H9 (cell line): ENCODE measurements at places on chromosomes 12 and 14. TPM values are rescaled to one million over a fixed set of nuclear protein-coding genes. Genes with fewer than 3 reads are reported as not detected.

The PTGER2 gene
- 0.68 and 1.0 TPM in 2 replicates for total RNA-seq

The PRKAG1 gene
- total RNA-seq: 34.8 and 36.7 TPM in 2 replicates

The CLEC14A gene
- not detected in 2 replicates for total RNA-seq

The TMEM63C gene
- total RNA-seq: 1.7 and 2.2 TPM in 2 replicates

The ATL1 gene
- total RNA-seq: 3.0 and 3.2 TPM in 2 replicates

The LPAR5 gene
- total RNA-seq: 0.22 TPM in 2 replicates

The OR6C74 gene
- total RNA-seq: not detected in 2 replicates

- H3K27ac ChIP-seq: no peak overlapping the region
- H3K36me3 ChIP-seq: no peaks in the 10 kb centered on the region; the same call in 1 of the 3 replicates
- no peaks in the 10 kb centered on the region for H3K27me3 ChIP-seq
- H3K4me1 ChIP-seq: no peaks in the 10 kb centered on the region
- DNase-seq: no peak
- H3K4me3 ChIP-seq: no peak overlapping the region
These were observed 10.5 kb upstream of the NR2C1 start for GRCh38 chr12:95083938-95084337.

DNA sequence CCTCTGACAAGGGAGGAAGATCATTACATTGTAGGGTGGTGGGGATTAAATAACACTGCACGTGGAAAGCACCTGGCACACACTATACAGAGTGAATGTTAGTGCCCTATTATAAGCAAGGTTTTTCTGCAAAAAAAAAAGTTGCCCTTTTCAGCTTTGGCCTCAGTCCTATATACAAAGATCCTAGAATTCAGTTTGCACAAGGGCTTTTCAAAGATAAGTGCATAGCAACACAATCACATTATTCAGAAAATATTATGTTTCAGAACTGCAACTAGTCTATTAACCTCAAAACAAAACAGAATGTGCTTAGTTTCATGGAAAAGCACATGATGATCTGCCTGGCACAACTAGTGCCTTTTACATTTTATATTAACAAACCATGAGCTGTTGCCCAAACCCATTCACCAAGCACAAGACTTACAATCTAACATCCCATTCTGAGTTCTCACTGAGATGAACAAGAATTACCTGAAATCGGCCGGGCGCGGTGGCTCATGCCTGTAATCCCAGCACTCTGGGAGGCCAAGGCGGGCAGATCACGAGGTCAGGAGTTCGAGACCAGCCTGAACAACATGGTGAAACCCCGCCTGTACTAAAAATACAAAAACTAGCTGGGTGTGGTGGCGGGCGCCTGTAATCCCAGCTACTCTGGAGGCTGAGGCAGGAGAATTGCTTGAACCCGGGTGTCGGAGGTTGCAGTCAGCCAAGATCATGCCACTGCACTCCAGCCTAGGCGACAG lies 1.8 kb downstream of the TM7SF3 start:
- peak overlapping the region; percentile 93 for H3K4me3 ChIP-seq
- H3K27ac ChIP-seq: no peak overlapping the region
- H3K4me1 ChIP-seq: peaks cover 2% of the 10 kb centered on the region; the same call in 1 of the 2 replicates

DNA sequence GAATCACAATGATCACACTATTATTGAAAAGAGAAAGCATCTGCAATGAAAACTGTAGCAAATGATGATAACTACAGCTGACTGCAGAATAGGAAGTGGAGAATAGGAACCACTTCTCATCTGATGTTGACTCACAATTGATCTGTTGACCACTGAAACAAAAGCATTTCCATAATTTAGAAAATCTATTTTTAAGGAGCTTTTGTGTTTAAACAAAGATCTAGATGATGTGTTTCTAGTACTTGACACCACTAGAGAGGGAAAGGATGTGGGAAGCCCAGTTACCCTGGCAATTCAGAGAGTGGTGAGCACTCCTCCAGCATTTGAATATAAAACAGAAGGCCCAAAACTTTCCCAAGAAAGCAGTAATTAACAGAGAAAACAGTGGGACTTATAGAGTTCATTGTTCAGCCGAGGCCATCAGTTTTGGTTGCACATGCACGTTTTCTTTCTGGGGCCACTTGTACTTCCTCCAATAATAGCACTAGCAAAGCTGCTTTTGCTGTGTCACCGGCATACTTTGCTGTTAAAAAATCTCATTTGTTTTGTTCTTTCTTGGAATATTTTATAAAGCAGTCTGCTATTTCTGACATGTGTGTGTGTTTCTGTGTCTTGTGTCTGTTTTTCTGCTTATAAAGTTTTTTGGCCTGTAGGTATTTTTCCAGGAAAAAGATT lies 76.1 kb upstream of the HECTD1 start:
- H3K27me3 ChIP-seq: no peaks in the 10 kb centered on the region
- DNase-seq: no peak
- H3K36me3 ChIP-seq: peaks cover 10% of the 10 kb centered on the region; the same call in 2 of the 3 replicates
- no peak overlapping the region for H3K4me3 ChIP-seq
- H3K4me1 ChIP-seq: no peaks in the 10 kb centered on the region
- no peak overlapping the region for H3K27ac ChIP-seq

GRCh38 chr12:42571327-42572009 lies 18.1 kb downstream of the PRICKLE1 start:
- no peaks in the 10 kb centered on the region for H3K27me3 ChIP-seq
- peaks cover 2% of the 10 kb centered on the region; the same call in 1 of the 2 replicates for H3K4me1 ChIP-seq
- no peak overlapping the region for H3K27ac ChIP-seq
- H3K4me3 ChIP-seq: no peak overlapping the region
- DNase-seq: no peak

- DNase-seq: no peak
- H3K27ac ChIP-seq: no peak overlapping the region
- peaks cover 42% of the 10 kb centered on the region for H3K36me3 ChIP-seq
- H3K27me3 ChIP-seq: no peaks in the 10 kb centered on the region
- no peaks in the 10 kb centered on the region for H3K4me1 ChIP-seq
- no peak overlapping the region for H3K4me3 ChIP-seq
These were observed 32.6 kb downstream of the COCH start for GRCh38 chr14:30906752-30907658.

DNA sequence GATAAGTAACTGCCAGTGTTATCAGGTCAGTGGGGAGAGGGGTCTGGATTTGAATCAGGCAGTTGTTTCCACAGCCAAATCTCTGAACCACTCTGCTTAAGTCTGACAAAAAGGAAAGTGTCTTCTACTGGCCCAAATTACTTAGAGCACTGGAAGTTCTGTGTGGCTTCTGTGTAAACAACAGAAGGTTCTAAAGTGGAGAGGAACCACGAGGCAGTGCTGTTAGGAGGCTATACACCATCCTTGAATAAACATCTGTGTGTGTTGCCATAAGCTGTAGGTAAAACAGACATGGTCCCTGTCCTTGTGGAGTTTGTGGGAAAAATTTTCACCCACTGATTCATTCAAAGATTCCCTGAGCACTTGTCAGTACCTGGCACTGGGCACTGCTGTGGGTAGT lies 50.0 kb downstream of the GALNT4 start:
- H3K4me1 ChIP-seq: no peaks in the 10 kb centered on the region
- no peak overlapping the region for H3K27ac ChIP-seq
- H3K27me3 ChIP-seq: no peaks in the 10 kb centered on the region
- no peak for DNase-seq

DNA sequence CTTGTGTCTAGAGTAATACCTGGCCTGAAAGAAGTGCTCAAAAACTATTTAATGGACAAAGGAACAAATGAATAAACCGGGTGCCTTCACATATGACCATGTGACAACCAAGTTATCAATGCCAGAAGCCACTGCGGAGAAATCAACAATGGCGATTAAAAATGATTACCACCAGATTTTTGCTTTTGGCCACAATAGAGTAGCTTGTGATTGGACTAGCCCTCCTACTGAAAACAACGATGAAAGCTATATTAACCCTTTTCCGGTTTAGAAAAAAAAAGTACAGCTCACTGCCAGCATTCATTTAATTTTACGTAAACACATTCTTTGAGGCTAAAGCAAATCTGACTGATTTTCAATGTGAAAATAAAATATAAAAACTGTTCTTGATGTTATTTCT lies 41.6 kb upstream of the TTC7B start:
- H3K4me1 ChIP-seq: no peaks in the 10 kb centered on the region
- no peak overlapping the region for H3K4me3 ChIP-seq
- H3K27ac ChIP-seq: no peak overlapping the region
- H3K36me3 ChIP-seq: no peaks in the 10 kb centered on the region
- DNase-seq: no peak

DNA sequence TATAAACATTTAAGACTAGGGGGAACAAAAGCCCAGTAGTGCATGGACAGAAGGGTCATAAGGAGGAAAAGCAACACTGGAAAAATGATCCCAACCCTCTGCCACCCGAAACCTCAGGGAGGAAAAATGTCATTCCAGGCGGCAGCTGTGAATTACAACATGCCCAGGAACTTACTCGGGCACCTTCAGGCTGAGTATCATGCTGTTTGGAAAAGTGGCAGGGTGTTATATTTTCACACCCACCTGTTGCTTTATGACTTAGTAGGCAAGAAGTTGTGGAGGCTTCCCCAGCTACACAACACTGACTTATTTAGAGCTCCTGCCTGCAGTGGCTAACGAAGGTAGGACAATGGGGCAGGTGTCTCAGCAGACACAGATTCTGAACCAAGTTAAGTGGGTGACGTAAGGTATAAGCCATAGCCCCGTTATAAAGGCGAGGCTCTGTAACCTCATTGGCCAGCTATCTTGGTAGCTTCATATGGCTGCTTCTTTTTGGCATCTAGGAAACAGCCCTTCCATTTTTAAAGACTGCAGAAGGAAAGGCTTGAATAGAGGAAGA lies 96.1 kb upstream of the IFNG-AS1 start:
- H3K27ac ChIP-seq: no peak overlapping the region
- no peaks in the 10 kb centered on the region for H3K27me3 ChIP-seq
- H3K4me3 ChIP-seq: no peak overlapping the region
- no peaks in the 10 kb centered on the region for H3K36me3 ChIP-seq
- H3K4me1 ChIP-seq: no peaks in the 10 kb centered on the region

GRCh38 chr12:104410326-104410725 lies 46.4 kb upstream of the CHST11 start:
- no peak for DNase-seq
- H3K27ac ChIP-seq: no peak overlapping the region
- H3K27me3 ChIP-seq: no peaks in the 10 kb centered on the region
- no peak overlapping the region for H3K4me3 ChIP-seq
- peaks cover 13% of the 10 kb centered on the region; the same call in 1 of the 2 replicates for H3K36me3 ChIP-seq

DNA sequence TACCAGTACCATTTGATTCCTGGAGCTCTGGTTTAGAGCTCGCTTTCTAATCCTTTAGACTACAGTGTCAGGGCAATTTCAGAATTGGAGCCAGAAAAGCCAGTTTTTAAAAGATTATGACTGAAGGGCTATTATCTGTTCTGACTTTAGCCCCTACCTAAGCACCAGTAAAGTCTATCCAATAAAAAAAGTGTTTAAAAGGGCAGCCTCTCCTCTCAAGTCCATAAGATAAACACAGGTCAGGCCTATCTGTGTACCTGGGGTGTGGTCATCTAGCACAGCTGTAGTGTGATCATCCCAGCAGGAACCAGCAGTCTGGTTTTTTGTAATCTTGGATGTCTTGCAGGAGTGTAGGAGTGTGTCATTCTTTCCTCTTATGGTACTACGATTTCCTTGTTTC lies 6.6 kb downstream of the APPL2 start:
- H3K36me3 ChIP-seq: peaks cover 20% of the 10 kb centered on the region
- H3K4me1 ChIP-seq: no peaks in the 10 kb centered on the region
- H3K27me3 ChIP-seq: no peaks in the 10 kb centered on the region

DNA sequence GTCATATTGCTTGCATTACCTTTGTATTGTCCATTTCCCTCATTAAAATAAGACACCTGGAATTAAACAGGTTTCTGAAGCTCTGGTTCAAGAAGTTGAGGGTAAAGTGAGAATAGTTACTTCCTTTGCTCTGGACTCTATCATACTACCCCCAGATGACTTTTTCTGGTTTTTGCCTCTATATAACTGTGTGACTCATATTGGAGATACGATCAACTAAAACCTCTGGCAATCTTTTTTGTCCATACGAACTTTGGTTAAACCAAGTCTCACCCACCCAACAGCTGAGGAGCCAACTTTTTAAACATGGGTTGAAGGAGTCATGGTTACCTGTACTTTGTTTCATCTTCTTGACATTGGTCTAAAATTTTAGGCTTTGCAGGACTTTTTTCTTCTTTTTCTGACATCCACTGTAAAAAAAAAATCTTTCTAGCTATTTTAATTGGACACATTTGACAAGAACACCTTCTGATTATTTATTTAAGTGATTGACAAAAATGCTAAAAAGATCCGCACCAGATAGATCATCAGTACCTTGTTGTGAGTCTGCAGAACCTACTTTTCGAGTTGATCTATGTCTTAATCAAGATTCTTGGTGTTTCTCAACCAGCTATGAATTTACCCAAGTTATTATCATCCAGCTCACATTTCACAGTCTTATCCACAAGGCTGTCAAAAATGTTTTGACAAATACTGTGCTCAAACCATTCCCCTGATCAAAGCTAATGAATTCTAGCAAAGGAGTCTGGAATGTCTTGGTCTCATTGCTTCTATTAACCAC lies 166.0 kb downstream of the IPO8 start:
- no peak overlapping the region for H3K4me3 ChIP-seq
- no peaks in the 10 kb centered on the region for H3K27me3 ChIP-seq
- no peak overlapping the region for H3K27ac ChIP-seq
- H3K4me1 ChIP-seq: no peaks in the 10 kb centered on the region

- H3K4me3 ChIP-seq: no peak overlapping the region
- H3K36me3 ChIP-seq: no peaks in the 10 kb centered on the region
- no peaks in the 10 kb centered on the region for H3K27me3 ChIP-seq
- no peak overlapping the region for H3K27ac ChIP-seq
- peaks cover 2% of the 10 kb centered on the region; the same call in 1 of the 2 replicates for H3K4me1 ChIP-seq
These were observed 20.0 kb upstream of the HHIPL1 start for GRCh38 chr14:99624971-99625370.

- H3K27me3 ChIP-seq: no peaks in the 10 kb centered on the region
- 0 out of 2 replicates have a peak, but pooled peaks cover 3% of the 10 kb centered on the region for H3K36me3 ChIP-seq
- no peak overlapping the region for H3K27ac ChIP-seq
- H3K4me3 ChIP-seq: no peak overlapping the region
These were observed 22.1 kb upstream of the SRGAP1 start for GRCh38 chr12:63822352-63822751.

- H3K4me3 ChIP-seq: no peak overlapping the region
- peaks cover 6% of the 10 kb centered on the region; the same call in 1 of the 3 replicates for H3K36me3 ChIP-seq
- DNase-seq: no peak
- H3K27ac ChIP-seq: no peak overlapping the region
- H3K27me3 ChIP-seq: no peaks in the 10 kb centered on the region
These were observed 6.1 kb downstream of the SPRING1 start for GRCh38 chr12:116731801-116732200.

GRCh38 chr12:126040307-126040706 lies 975.1 kb downstream of the AACS start:
- no peaks in the 10 kb centered on the region for H3K27me3 ChIP-seq
- no peak for DNase-seq
- peaks cover 4% of the 10 kb centered on the region; the same call in 2 of the 3 replicates for H3K36me3 ChIP-seq
- no peak overlapping the region for H3K27ac ChIP-seq

- peak; percentile 82 for DNase-seq
- H3K4me3 ChIP-seq: peak overlapping the region; percentile 61
These were observed 899 bp upstream of the COL2A1 start for GRCh38 chr12:48005001-48005749.

- no peak overlapping the region for H3K27ac ChIP-seq
- H3K4me3 ChIP-seq: no peak overlapping the region
- DNase-seq: no peak
- no peaks in the 10 kb centered on the region for H3K27me3 ChIP-seq
- no peaks in the 10 kb centered on the region for H3K4me1 ChIP-seq
These were observed 12.9 kb upstream of the EPS8 start for GRCh38 chr12:15801770-15802744.
